ENCODE measurements at places on chromosomes 2 and 18.

GRCh38 chr2:16645775-16646559 is 19.7 kb downstream of the CYRIA start:
- DNase-seq, result no peak

DNA sequence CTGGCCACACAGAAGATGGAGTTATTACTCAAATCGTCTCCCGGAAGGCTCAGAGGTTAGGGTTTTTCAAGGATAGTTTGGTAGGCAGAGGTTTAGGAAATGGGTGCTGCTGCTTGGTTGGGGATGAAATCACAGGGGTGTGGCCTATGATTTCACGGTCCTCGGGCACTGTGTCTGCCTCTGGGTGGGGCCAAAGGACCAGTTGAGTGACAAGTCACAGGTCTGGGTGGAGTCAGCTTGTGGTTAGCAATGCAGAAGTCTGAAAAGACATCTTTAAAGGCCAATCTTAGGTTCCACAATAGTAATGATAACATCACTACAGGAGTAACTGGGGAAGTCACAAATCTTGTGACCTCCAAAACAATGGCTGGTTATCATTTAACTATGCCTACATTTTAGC is 387.8 kb downstream of the ZNF521 start:
- DNase-seq, result no peak

DNA sequence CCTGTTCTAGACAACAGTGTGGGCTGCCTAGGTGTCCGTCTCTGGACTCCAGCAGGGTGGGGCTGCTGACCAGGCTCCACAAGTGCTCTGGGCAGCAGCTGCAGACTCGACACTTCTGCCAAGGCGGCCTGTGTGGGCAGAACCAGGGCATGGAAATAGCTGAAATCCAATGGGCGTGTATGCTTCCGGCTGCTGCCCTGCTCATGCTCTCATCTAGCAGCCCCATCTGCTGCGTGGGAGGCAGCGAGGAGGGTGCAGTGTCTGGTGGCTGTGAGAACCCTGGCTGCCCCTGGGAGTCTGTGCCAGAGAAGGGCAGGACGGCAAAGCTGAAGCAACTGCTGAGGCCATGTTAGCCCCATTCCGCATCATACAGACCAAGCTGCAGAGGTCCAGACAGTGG is 174.9 kb downstream of the SOX11 start:
- DNase-seq, result no peak

GRCh38 chr2:5692561-5693286 is 540 bp downstream of the SOX11 start:
- DNase-seq, result no peak

- DNase-seq, result no peak
Observed at GRCh38 chr18:23243816-23244215, 108.5 kb downstream of the CABLES1 start.

GRCh38 chr18:45251236-45251635 is 364.0 kb upstream of the SLC14A2 start:
- no peak for DNase-seq

GRCh38 chr18:12842459-12843380 is 41.3 kb downstream of the PTPN2 start:
- no peak for DNase-seq

DNA sequence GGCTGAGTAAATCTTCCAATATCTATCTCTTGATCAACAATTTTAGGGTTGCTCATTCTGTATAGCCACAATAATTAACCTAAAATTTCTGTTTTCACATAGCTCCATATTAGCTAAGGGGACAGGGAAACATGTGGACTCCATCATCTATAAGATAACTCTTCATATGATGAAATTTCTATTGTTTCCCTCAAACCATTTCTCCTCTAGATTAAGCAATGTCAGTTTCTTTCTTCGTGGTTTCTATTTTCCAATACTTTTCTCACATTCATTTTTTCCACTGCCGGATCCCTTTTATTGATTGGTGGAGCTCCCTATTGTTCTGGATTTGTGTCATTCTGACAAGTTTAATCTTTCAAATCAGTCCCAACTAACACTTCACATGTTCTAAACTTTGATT is 1221.3 kb upstream of the ZEB2 start:
- DNase-seq, result no peak

DNA sequence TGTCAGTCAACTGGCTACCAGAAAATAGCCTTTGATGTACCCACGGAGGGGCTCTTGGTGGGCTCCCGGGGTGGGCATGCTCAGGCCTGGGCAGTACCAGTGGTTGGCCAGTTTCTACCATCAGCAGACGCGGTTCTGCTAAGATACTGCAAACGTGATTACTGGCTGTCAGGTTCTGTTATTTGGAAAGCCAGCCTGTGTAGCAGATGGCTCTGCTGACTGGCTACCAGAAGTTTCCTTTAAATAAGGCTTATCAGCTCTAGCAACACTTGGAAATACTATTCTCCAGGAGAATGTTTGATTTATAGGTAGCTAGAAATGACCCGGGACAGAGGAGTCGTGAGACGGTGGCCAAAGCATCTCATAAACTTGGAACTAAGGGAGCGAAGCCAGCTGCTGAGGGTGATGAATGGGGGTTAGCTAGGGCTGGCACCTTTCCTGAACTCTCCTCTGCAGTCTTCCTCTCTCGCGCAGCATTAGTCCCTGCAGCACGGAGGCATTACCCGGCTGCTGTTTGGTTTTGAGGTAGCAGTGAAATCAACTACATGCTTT is 171.9 kb downstream of the AGAP1 start:
- no peak for DNase-seq

DNA sequence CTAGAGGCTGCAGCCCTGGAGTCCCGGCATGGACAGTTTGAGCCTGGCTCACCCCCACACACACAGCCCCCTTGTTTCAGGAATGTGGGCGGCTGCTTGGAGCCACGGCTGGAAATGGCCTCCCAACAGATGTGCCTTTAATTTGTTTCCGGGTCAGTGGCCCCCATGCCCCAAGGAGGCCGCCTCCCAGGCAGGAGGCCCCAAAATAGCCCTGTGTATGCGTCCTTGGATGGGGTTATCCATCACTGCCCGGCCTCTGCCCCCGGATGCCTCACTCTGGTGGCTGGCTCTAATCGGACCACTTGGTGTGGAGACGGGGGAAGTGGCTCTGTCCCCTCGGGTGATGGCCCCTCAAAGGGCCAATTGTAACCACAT is 151.9 kb upstream of the MYCN start:
- no peak for DNase-seq

GRCh38 chr2:55482186-55482884 is 37.2 kb upstream of the CFAP36 start:
- peak; percentile 11 for DNase-seq

DNA sequence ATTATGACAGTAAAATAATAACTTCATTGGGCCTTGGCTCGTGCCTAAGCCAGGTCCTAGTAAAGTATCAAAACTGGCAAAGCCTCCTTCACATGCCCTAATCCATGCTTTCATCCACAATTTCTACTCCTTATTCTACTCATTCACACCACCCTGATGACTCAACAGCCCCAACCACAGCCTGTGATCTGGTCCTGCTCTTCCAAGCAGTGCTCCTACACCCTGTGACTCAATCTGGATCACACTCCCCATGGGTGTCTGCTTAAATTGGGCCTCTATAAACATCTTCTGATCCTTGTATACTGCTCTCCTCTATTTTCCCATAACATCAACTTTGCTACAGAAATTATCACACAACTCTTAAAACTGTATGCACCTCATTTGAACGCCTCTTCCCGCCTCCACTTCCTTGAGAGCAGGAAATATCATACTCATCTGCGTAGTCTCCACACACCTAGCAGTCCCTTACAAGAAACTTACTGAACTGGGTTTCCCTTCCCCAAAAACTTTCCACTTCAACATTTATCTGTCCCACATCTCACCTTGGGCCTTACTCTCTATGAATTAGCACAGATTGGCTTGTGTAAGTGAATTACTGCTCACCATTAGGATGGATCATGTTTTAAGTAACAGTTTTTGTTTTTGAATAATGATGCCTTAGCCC is 15.9 kb downstream of the GTF3C3 start:
- DNase-seq, result no peak

GRCh38 chr2:148568597-148568996 is 76.0 kb upstream of the EPC2 start:
- no peak for DNase-seq

GRCh38 chr2:118443596-118443995 is 355.3 kb downstream of the INSIG2 start:
- no peak for DNase-seq

GRCh38 chr2:127404466-127405254 is 13.6 kb upstream of the PROC start:
- no peak for DNase-seq

DNA sequence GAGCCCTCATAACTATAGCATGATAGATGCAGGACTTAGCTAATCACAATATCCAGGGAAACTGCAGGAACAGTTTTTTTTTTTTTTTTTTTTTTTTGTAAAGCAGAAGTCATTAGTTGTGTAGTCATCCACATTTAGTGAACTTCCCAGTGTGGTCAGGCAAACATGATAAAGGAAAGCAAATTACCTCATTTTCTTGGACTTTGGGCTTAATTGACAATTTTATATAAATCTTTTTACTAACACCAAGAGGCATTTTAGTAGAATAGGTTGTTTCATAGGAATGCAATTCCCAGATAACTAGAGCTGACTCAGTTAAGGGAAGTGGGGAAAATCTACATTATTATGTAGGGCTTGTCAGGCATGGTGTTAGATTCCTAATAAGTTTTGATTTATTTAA is 142.7 kb upstream of the GCFC2 start:
- no peak for DNase-seq

GRCh38 chr18:12564378-12564777 is 93.5 kb downstream of the SPIRE1 start:
- no peak for DNase-seq

- no peak for DNase-seq
Observed at GRCh38 chr2:184004289-184004947, 593.9 kb upstream of the ZNF804A start.

- no peak for DNase-seq
Observed at GRCh38 chr2:103991591-103991990, 862.3 kb upstream of the POU3F3 start.

- no peak for DNase-seq
Observed at GRCh38 chr18:67408240-67408639, 108.3 kb downstream of the DSEL start.

- DNase-seq, result no peak
Observed at GRCh38 chr2:112774536-112775285, 9.6 kb downstream of the IL1A start.

- no peak for DNase-seq
Observed at GRCh38 chr2:149353421-149353820, 23.0 kb downstream of the LYPD6 start.

DNA sequence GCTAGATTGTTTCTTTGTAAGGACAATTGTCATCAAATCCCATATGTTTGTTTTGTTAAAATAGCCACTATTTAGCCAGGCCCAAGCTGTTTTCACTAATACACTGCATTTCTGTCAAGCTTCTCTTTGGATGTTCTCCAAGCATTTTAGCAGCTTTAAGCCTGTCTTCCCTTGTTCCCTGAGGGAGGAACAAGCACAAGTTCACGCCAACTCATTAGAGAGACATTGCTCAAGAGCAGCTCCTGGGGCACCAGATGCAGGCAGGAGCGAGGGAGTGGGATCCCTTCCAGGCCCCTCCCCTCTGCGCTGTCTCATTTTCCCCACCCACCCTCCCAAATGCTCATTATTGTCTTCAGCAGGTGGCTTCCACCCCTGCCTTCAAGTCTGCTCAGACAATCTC is 32.6 kb upstream of the PPP3R1 start:
- peak; percentile 32 for DNase-seq

DNA sequence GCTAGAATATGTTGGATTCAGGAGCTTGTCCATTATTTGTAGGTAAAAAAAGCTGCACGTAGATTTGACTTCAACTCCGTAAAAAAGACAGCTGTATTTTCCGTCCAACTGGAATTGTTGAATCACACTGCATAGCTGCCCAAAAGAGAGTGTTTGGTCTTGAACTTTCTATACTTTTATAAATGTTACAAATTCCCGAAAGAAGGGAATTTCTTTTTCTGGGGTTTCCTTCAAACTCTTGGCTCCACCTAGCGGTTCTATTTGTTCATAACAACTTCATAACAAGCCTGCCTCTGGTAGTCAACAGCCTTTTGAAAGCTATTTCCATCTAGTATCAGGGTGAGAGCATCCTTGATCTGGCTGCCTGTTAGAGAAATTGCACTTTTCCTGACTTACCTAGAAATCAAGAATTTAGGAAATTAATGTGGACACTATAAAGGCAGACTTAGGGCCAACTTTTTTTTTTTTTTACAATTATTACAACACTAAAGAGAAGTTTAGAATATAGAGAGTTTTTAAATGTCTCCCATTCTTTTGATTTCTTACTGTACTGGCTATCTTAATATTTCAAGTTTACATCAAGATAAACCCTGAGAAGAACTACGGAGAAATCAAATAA is 48.1 kb downstream of the TMEM185B start:
- no peak for DNase-seq

DNA sequence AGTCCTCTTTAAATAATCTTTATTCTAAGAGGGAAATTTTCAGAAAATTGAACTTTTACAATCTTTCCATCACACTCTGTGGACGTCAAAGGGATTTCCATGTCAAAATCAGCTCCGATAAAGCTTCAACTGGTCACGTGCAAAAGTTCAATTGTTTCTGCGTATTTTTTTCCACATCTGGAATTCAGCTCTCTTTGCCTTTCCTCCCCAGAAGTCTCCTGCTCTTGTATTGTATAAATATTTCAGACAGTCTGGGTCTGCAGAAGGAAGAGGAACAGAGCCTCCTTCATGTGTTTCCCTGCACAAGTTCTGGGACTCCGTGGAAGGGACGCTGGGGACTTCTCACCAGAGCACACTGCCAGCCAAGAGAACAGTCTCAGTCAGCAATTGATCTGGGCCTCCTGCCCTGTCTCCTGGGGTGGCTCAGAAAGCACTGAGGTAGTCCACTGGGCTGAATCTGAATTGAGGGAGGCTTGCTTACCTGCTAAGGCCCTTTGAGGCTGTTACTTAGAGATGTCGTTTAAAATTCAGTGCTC is 251.5 kb downstream of the TFCP2L1 start:
- DNase-seq, result no peak

Measured in NCI-H2081 treated with DMSO at 0.1 percent for 48 hours (cell line).